Activated CD4-positive, alpha-beta T cell treated with anti-CD3 and anti-CD28 coated beads, Interleukin-2, amount 50 U/mL, for 1 hour (primary cell): ENCODE measurements at places on chromosomes 4 and X.

DNA sequence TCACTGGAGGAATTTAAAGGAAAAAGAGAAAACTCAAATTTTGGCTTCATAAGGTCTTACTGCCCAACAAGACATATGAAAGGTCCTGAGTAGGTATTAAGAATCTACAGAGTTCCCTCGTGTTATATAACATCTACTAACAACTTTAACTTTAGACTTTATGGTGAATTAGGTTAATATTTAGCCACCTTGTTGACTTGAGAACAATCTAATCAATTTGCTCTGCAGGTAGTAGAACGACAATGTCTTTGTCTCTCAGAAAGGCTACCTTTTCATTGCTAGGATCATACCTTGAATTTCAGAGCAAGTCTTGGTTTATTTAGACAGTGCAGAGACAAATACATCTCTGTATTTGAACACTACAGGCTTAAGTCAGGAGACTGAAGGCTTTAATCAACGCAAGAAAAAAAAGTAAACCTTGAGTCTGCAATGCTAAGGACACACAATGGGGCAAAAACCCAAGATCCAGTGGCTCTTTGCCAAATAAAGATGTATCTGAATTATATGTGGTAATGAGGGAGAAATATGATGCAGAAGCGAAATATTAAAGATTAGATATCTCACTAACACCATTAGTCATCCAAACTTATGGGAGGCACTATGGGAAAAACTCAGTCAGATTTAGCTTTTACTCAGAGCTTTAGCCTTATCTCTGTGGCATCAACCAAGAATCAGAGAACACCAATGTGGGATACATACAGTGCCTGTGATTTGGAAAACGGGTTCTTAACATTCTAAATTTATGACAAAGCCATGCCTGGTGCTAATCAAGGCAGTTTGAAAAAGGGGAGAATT, 93.6 kb upstream of the FTHL17 start:
- no peak for DNase-seq

GRCh38 chr4:168119100-168119499, 26.8 kb downstream of the ANXA10 start:
- no peak for DNase-seq

- DNase-seq: no peak
These were observed 2.4 kb upstream of the WDFY3 start for GRCh38 chr4:84968925-84969324.

- DNase-seq: no peak
These were observed 18.4 kb upstream of the XK start for GRCh38 chrX:37667141-37667540.

DNA sequence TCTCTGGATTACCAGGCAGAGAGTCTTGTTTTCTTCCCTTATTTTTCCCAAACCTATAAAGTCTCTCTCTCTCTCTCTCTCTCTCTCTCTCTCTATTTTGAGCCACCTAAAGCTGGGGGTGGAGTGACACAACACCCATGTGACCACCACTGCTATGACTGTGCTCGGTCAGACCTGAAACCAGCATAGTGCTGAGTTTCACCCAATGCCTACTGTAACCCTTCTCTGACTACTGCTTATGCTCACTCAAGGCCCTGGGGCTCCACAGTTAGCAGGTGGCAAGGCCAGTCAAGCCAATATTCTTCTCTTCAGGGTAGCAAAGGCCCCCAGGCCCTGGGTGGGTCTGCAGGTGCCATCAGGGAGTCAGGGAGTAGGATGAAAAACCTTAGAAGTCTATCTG, 114.7 kb upstream of the ARMCX2 start:
- no peak for DNase-seq

GRCh38 chr4:159279084-159279483, 176.2 kb downstream of the RAPGEF2 start:
- no peak for DNase-seq

- no peak for DNase-seq
These were observed 20.5 kb downstream of the TRMT44 start for GRCh38 chr4:8461086-8461485.

- DNase-seq: no peak
These were observed 30.8 kb upstream of the SCOC start for GRCh38 chr4:140342620-140343019.

GRCh38 chrX:28638775-28639174, 51.5 kb downstream of the IL1RAPL1 start:
- no peak for DNase-seq

DNA sequence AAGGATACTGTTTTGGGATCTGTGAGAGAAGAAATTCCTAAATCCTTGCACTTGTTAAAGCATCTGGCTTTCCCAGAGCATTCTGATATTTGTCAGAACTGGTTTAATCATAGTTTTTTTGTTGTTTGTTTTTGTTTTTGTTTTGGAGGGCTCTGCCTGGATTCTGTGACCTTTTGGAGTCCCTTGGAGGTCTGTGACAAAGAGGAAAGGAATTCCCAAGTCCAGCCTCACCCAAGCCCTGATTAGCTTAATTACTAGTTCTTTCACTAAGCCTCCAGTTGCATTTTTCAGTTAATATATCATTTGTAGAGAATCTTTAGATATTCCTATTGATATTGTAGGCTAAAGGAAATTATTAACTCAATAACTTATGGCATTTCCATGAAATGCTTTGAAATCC, 711 bp downstream of the ACE2 start:
- DNase-seq: no peak
